ENCODE measurements at places on chromosomes 7 and 10.

DNA sequence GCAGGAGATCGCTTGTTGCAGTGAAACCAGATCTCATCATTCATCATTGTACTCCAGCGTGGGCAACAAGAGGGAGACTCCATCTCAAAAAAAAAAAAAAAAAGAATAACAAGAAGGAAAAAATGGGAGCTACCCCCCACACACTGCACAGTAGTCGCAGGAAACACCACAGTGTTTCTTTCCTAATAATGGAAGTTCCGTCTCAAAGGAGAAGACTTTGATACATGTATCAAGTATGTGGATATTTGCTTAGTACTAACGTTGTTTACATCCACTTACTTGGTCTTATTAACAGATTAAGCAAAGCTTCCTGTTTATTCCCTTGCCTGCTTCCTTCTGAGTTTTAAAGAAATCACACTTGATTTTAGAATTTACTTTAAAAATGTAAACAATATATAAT lies 22.2 kb downstream of the YAE1 start:
- H3K27ac ChIP-seq, result no peak overlapping the region
- peaks cover 8% of the 10 kb centered on the region for H3K4me1 ChIP-seq
- DNase-seq, result no peak
- no peaks in the 10 kb centered on the region for H3K27me3 ChIP-seq

- H3K4me3 ChIP-seq, result no peak overlapping the region
- no peaks in the 10 kb centered on the region for H3K36me3 ChIP-seq
- peaks cover 8% of the 10 kb centered on the region for H3K27me3 ChIP-seq
- H3K27ac ChIP-seq, result no peak overlapping the region
Measured at GRCh38 chr7:91565499-91566401, 301.5 kb downstream of the FZD1 start.

GRCh38 chr10:79430936-79431335 lies 14.5 kb downstream of the ZCCHC24 start:
- no peaks in the 10 kb centered on the region for H3K36me3 ChIP-seq
- no peak overlapping the region for H3K27ac ChIP-seq
- no peaks in the 10 kb centered on the region for H3K27me3 ChIP-seq
- no peak for DNase-seq
- no peaks in the 10 kb centered on the region for H3K4me1 ChIP-seq

- no peaks in the 10 kb centered on the region for H3K27me3 ChIP-seq
- no peaks in the 10 kb centered on the region for H3K36me3 ChIP-seq
- H3K27ac ChIP-seq, result no peak overlapping the region
Measured at GRCh38 chr10:25492040-25492439, 317.2 kb downstream of the GPR158 start.

DNA sequence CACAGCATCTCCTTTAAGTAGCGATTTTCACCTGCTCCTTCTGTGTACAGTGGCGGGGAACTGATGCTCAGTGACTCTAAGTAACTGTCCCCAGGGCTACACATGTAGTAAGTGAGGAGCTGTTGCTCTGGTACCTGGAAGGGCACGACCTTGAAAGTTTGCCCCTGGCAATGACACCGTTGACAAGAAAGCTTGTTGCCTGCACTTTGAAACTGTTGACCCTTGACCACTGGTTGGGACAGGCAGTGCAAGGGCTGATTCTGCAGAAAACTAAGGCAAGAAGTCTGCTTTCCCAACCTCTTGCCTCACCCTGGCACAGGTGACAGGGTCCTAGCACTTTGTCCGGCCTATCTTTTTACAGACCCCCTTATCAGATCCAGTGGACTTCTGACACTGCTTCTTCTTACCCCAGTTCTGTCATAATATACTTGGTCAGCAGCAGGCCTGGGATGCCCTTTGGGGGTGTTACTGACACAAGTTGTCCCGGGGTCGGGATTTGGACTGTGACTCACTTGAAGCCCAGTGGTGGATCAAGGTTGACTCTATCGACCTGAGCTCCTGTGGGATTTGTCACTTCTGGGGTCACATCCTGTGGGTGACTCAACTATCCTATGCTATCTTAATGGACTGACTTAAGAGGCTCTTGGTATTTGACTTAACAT lies 5.8 kb downstream of the ACSL5 start:
- no peak for DNase-seq
- no peak overlapping the region for H3K4me3 ChIP-seq
- H3K27ac ChIP-seq, result no peak overlapping the region
- peaks cover 44% of the 10 kb centered on the region for H3K4me1 ChIP-seq

- no peak overlapping the region for H3K4me3 ChIP-seq
- no peak overlapping the region for H3K27ac ChIP-seq
- H3K27me3 ChIP-seq, result no peaks in the 10 kb centered on the region
- DNase-seq, result no peak
- H3K36me3 ChIP-seq, result no peaks in the 10 kb centered on the region
- peaks cover 12% of the 10 kb centered on the region for H3K4me1 ChIP-seq
Measured at GRCh38 chr10:110434489-110435096, 63.1 kb upstream of the DUSP5 start.

- no peak for DNase-seq
- H3K4me1 ChIP-seq, result peaks cover 8% of the 10 kb centered on the region
- no peaks in the 10 kb centered on the region for H3K36me3 ChIP-seq
- H3K27me3 ChIP-seq, result no peaks in the 10 kb centered on the region
- H3K4me3 ChIP-seq, result no peak overlapping the region
- H3K27ac ChIP-seq, result no peak overlapping the region
Measured at GRCh38 chr7:134865001-134865845, 85.8 kb downstream of the CALD1 start.

DNA sequence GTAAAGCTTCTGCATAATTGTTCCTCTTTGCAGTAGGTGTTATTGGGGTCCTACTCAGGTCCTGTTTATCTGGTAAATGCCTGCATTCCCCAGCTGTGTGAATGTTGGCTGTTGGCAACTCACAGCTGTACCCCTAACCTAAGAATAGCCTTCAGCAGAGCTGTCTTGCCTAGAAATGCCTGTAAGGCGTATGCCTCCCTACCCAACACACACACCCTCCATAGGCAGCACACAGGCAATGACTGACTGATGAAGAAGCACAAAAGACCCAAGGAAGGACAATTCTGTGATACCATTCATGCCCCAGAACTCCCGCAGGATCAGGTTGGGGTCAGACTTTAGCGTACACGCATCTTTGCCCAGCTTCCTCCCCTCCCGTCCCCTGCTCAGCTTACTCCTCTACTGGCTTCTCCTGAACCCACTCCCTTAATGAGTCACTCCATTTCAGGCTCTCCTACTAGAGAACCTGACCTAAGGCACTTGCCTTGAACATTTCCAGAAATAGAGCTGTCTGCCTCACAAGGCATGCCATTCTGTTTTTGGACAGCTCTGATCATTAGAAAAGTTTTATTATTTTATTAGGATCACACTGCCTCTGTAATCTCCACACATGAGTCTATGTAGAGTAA lies 99.2 kb upstream of the PIK3CG start:
- DNase-seq, result no peak
- peaks cover 16% of the 10 kb centered on the region for H3K4me1 ChIP-seq
- no peaks in the 10 kb centered on the region for H3K27me3 ChIP-seq
- no peak overlapping the region for H3K4me3 ChIP-seq

- H3K4me3 ChIP-seq, result no peak overlapping the region
- H3K27ac ChIP-seq, result no peak overlapping the region
- no peaks in the 10 kb centered on the region for H3K4me1 ChIP-seq
- no peak for DNase-seq
- H3K36me3 ChIP-seq, result no peaks in the 10 kb centered on the region
Measured at GRCh38 chr7:140982508-140982907, 32.2 kb downstream of the MRPS33 start.

- no peak for DNase-seq
- H3K27me3 ChIP-seq, result no peaks in the 10 kb centered on the region
- H3K4me3 ChIP-seq, result peak overlapping the region; percentile 94
- peaks cover 52% of the 10 kb centered on the region for H3K4me1 ChIP-seq
- peaks cover 13% of the 10 kb centered on the region for H3K36me3 ChIP-seq
Measured at GRCh38 chr7:149027611-149028345, 527 bp downstream of the PDIA4 start.

GRCh38 chr10:94785211-94785610 lies 22.7 kb downstream of the CYP2C19 start:
- H3K4me1 ChIP-seq, result no peaks in the 10 kb centered on the region
- DNase-seq, result no peak
- H3K4me3 ChIP-seq, result no peak overlapping the region
- H3K27ac ChIP-seq, result no peak overlapping the region
- H3K27me3 ChIP-seq, result no peaks in the 10 kb centered on the region

DNA sequence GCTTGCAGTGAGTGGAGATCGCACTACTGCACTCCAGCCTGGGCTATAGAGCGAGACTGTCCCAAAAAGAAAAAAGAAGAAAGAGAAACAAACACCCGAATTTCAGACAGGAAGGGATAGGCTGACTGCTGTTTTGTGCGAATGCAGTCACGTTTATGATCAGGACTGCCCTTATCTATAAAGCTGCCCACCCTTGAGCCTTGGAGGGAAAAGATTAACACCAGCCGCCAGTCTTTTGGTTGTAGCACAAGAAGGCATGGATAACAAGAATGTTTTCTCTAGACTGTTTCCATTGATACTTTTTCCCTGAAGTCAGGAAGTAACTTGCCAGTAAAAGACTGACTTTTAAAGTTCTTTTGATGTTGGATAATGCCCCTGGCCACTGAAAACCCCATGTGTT lies 314.0 kb downstream of the BICC1 start:
- H3K4me3 ChIP-seq, result no peak overlapping the region
- no peaks in the 10 kb centered on the region for H3K36me3 ChIP-seq
- no peak overlapping the region for H3K27ac ChIP-seq
- DNase-seq, result no peak
- no peaks in the 10 kb centered on the region for H3K27me3 ChIP-seq

DNA sequence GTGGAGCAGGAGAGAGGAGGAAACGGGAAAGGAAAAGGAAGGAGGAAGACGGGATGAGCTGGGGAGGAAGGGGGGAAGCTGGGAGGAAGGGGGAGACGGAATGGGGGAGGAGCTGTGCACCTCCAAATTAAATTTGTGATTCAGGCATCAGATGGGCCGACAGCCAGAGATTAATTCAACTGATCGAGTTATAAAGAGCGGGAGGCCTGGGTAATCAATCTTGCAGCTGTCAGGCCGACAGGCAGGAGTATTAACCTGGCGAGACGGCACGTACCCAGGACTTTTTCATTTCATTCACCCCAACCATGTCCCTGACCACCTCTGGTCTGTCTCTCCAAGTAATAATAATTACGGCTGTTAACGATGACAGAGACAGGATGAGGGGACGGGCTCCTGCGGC lies 26.2 kb downstream of the KAZALD1 start:
- DNase-seq, result no peak
- no peak overlapping the region for H3K4me3 ChIP-seq
- no peaks in the 10 kb centered on the region for H3K36me3 ChIP-seq
- H3K27ac ChIP-seq, result no peak overlapping the region
- peaks cover 77% of the 10 kb centered on the region for H3K27me3 ChIP-seq

DNA sequence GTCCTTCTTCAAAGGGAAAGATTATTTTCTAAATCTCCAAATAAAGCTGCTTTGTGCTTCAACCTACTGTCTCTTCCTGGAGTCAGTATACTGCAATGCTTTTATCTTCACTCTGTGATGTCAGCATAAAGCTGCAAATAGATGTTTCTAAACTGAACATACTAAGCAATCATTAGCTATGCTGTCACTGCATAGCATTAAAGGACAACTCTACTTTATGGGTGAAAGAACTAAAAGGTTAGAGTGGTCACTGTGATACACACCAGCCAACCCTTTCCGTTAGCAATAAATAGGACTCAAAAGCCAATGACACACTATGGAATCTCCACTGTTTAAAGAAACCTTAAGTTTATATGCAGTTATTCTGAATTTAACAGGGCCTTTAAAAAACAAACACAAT lies 1.8 kb downstream of the CCDC186 start:
- peak overlapping the region; percentile 37 for H3K27ac ChIP-seq
- DNase-seq, result no peak
- H3K27me3 ChIP-seq, result peaks cover 6% of the 10 kb centered on the region
- H3K36me3 ChIP-seq, result peaks cover 18% of the 10 kb centered on the region

DNA sequence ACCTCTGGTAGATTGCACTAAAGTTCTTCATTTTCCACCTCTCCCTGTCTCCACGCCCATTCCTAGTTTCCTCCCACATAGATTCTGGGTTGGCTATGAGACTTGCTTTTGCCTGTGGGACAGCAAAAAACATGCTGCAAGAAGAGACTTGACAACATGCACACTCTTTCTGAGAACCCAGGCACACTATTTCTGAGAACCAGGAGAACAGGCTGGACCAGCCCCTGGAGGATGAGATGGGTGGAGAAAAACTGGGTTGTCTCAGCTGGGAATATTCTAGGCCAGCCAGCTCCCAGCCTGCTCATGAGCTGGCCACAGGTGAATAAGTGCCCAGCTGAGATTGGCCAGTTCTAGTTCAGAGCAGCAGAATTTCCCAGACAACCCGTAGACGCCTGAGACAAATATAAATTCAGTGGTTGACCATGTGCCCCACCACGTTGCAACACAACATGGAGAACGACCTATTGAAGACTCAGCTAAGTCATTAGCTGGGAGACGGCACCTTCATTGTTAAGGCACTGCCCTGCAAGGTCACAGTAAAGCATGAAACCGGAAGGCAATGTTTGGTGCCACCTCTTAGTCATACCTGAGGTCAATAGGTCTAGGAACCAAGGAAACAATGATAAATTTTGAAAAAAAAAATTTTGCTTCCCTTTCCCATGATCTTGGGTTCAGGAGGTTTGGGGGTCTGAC lies 92.7 kb upstream of the AKR1E2 start:
- H3K4me1 ChIP-seq, result no peaks in the 10 kb centered on the region
- no peaks in the 10 kb centered on the region for H3K36me3 ChIP-seq
- H3K27ac ChIP-seq, result no peak overlapping the region
